NCI-H1694 (cell line): ENCODE measurements at places on chromosomes 1 and 21.

DNA sequence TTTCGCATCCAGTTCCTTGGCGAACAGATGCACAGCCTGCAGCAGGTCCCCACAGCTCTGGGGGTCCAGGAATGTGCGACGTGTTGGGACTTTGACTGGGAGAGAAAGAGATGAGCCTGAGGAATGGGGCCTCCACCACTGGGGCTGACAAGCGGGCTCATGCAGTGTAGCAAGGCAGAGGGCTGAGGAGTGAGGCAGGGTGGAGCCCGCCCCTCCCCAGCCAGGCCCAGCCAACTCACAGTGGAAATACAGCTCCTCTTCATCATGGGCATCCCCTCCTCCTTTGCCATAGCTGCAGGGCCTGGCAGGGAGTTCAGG lies 30.7 kb downstream of the CDCA8 start:
- no peak for DNase-seq

GRCh38 chr1:83900524-83900923 lies 98.4 kb downstream of the TTLL7 start:
- no peak for DNase-seq

DNA sequence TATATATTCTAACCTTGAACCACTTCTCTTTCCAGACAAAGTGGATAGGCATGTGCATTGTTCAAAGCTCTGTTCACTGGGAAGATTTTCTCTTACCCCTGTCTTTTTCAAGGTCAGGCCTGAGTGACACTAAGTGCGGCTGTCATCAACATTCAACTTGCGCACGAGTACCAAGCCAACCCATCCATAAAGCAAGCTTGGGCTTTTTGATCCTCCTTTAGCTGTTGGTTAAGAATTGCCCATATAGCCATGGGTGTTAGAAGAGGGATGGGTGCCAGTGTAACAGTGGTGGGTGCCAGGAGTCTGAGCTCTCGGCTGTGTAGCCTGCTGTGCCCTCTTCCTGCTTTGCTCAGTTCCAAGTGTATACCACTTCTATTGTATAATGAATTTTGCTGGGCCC lies 136.1 kb downstream of the GLUL start:
- no peak for DNase-seq

DNA sequence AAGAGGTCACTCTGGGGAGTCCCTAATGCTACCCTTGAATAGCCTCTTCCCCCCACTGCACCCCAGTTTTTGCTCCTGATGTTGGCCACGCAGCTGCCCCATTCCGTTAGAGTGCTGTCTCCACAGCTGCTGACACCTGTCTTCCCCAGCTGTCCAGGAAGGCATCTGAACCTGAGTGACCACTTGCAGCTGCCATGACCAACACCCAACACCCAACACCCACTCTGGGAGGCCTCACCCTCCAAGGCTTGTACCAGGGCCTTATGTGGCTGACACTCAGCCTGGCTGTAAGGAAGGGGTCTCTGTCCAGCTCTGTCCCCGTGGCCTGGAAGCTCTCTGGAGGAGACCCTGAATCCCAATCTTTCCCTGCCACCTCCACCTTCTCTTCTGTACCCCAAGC lies 26.7 kb upstream of the LDLRAP1 start:
- no peak for DNase-seq

GRCh38 chr1:246364415-246364941 lies 142.6 kb downstream of the SMYD3 start:
- no peak for DNase-seq

GRCh38 chr1:33332357-33332789 lies 11.5 kb upstream of the A3GALT2 start:
- DNase-seq, result no peak

DNA sequence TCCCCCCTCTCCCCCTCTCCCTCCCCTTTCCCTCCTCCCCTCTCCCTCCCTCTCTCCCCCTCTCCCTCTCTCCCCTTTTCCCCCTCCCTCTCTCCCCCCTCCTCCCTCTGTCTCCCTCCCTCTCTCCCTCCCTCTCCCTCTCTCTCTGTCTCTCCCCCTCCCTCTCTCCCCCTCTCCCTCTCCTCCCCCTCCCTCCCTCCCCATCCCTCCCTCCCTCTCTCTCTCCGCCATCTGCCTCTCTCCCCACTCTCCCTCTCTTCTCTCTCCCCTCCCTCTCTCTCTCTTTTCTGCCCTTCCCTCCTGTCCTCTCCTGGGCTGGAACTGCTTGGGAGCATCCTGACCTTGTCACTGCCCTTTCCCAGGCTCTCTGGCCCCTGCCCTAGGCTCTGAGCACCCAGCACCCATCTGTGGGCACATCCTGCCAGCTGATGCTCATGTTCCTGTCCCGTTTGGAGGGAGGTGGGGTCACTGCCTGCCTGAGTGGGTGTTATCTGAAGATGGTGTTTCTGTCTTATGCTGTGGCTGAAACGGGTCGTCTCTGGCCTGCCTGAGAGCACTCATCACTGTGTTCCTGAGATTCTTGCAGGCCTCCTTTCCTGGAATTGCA lies 10.8 kb downstream of the FTCD start:
- DNase-seq, result no peak

DNA sequence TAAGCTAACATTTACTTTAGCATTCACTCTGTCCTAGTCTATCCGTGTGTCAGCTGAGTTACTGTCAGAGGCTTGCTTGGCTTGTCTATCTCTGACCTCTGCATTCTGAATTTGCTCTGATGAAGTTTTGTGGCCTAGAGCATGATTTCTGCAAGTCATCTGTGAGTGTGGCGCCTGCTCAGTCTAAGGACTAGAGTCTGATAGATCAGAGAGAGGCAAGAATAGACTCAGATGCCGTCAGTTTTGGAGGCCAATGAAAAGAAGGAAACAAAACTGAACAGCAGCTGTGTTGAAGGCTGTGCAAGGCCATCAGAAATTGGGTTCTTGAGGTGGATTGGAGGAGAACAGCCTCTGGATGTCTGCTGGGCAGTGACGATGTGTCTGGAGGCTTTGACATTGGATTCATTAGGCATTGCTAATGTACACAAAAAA lies 573.1 kb downstream of the USP25 start:
- no peak for DNase-seq

GRCh38 chr1:211625040-211625439 lies 46.1 kb upstream of the SLC30A1 start:
- DNase-seq, result no peak

GRCh38 chr1:244160455-244161235 lies 109.6 kb downstream of the ZBTB18 start:
- no peak for DNase-seq

DNA sequence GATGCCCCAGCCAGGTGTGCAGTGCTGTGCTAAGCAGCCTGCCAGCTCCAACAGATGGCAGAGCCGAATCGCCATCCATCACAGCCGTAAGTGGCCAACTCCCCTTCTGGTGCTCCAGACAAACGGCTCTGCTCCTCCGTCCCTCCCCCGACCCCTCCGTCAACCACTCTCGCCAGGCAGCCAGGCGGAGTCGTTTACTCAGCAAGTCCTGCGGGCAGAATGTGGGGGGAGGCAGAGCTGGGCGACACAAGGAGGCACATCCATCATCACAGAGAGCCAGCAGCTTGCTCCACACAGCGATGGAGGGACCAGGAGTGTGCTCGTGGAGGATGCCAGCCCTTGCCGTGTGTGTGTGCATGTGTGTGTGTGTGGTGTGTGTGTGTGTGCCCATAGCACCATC lies 206.6 kb upstream of the GRIK3 start:
- peak; percentile 68 for DNase-seq

DNA sequence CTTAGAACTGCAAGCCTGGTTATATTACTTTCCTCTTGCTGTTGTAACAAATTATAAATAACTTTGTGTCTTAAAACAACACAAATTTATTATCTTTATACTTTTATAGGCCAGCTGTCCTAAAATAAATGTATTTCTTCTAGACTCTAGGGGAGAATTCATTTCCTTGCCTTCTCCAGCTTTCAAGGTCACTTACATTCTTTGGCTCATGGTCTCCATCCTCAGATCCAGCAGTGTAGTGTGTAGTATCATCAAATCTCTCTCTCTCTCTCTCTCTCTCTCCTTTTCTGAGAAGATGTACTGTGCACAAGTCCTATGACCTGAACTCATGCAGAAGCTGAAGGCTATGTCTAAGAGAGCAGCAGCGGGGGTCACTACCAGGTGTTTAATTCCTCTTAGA lies 1510.6 kb downstream of the MRPL39 start:
- DNase-seq, result no peak
